ENCODE measurements at places on chromosomes 3 and 15. TPM values are rescaled to one million over a fixed set of nuclear protein-coding genes. Genes with fewer than 3 reads are reported as not detected.

ARHGEF26 gene
- 0.12 TPM for total RNA-seq

ANXA2 gene
- total RNA-seq, result 214 TPM

ONECUT1 gene
- not detected for total RNA-seq

TUBGCP4 gene
- total RNA-seq, result 48.0 TPM

BCL6 gene
- 41.7 TPM for total RNA-seq

RBP2 gene
- total RNA-seq, result not detected

Measured in activated CD4-positive, alpha-beta T cell treated with anti-CD3 and anti-CD28 coated beads, Interleukin-2, amount 10 ng/mL, durations not matched to agents 24 days and 14 days (primary cell).